ENCODE measurements at places on chromosomes 5 and 9.

DNA sequence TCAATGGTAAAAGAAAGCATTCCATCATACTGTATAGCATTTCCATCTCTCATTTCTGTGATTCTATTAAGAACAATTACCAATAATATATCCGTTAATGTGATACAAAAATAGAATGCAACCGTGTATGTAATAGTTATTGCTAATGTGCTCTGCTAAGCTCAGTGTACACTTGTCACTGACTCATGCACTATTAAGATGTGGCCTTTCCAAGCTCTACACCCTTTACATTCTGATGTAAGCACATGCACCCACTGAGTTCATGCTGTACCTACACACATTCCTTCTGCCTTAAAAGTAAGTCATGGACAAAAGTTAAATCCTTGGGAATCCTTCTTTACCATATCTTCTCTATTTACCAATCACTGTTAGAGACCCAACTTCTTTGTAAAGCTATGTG, 319.1 kb downstream of the ZSWIM6 start:
- DNase-seq, result no peak

DNA sequence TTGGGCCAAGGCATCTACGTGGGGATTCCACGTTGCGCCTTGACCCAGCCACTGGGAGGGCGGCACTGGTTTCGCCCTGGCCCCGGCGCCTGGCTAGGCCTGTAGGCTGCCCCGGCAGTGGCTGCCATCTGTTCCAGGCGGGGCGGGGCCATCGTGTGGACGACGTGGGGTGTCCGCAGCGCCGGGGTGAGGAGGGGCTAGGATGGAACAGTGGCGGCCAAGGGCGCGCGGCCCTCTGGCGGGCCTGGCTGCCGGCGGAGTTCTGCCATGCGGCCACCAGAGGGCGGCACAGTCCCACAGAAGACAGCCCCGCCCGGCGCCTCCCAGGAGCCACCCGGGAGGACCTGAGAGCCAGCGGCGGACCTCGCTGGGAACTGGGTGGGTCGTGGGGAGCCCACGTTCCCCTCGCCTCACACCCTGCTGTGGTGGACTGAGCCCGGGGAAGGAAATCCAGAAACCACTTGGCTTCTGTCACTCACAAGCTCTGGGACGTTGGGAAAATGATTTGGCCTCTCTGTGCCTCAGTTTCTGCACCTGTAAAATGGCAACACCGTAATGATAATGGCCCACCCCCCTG, 22.6 kb upstream of the RAPGEF1 start:
- DNase-seq, result peak; percentile 87

GRCh38 chr5:89883967-89884366, 525.6 kb downstream of the CETN3 start:
- DNase-seq, result no peak

DNA sequence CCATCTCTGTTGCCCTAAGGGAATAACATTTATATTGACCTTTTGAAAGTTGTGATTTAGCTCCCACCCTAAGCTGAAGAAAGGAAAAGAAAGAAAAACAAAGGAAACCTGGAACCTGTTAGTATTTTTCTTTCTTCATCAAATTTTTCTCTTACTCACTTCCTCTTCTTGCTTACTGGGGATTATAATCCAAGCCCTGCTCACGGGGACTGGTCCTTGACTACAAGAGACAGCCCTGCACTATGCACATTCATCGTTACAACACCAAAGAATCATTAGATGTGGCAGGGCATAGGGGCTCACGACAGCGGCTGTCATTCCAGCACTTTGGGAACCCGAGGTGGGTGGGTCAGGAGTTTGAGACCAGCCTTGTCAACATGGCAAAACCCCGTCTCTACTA, 37.8 kb upstream of the LPAR1 start:
- DNase-seq, result no peak

DNA sequence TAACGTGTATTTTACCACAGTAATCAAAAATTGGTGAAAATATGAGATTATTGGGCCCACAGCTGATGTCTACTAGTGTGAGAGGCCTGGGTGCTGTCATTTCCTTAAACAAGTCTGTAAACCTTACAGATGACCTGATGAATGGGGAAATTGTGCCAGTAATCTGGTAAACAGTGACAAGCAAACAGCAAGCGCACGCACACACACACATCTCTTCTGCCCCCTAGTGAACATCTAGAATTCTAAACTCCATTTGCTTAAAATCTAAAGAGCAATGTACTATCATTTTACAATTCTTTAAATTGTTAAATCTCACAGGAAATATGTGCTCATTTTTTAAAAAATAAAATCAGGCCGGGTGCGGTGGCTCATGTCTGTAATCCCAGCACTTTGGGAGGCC, 7.5 kb upstream of the RAPGEF1 start:
- peak; percentile 85 for DNase-seq

DNA sequence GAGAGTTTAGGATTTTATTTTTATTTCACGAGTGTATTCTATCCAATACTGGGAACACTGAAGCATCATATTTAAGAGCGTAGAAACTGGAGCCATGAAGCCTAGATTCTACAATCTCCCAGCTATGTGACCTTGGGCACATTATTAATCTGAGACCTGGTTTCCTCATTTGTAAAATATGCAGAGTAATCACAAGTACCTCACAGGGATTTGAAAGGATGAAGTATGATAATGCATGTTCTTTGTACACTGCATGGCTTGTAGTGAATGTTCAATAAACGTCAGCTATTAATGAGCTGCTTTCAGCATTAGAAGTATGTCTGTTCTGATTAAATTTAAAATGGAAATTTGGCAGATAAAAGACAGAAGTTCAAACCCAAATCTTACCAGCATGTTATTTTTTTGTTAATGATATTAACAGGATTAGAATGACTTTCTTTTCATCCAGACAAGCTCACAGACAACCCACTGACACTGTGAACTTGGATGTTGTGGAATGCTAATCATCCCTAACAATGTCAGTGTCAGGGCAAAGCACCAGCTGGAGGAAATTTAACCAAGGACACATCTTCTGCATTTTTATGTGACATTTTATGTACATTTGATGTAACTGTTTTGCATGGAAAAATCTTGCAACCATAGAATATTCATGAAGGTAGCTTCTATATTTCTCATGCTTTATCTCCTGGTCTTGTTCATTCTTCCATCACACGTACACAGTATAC, 27.1 kb upstream of the CTXN3 start:
- DNase-seq, result no peak

DNA sequence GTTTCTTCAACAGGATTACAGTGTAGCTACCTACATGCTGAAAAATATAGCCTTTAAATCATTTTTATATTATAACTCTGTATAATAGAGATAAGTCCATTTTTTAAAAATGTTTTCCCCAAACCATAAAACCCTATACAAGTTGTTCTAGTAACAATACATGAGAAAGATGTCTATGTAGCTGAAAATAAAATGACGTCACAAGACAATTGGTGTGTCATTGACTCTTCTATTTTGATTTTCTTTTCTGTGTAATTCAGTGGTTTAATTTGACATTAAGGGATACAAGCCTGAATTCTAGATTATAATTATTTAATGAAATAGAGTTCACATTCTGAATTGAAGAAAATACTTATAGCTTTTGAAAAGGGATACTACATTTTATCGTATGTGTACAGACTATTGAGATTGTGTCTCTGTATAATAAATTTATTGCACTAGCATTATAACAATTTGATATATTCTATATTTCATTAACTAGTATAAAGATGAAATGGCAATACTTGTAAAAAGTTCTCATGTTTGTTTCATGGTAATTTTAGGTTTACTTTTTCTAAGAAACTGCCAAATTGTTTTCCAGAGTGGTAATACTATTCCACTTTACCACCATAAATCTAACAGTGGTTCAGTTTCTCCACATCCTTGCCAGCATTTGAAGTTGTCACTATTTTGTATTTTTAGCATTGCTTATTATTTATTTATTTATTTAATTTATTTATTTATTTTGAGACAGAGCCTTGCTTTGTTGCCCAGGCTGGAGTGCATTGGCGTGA, 18.7 kb downstream of the ANXA1 start:
- DNase-seq, result peak; percentile 1

- no peak for DNase-seq
These were observed 24.1 kb downstream of the TENT4A start for GRCh38 chr5:6737043-6737941.

- DNase-seq, result no peak
These were observed 42.8 kb downstream of the AMBP start for GRCh38 chr9:114035221-114035844.

DNA sequence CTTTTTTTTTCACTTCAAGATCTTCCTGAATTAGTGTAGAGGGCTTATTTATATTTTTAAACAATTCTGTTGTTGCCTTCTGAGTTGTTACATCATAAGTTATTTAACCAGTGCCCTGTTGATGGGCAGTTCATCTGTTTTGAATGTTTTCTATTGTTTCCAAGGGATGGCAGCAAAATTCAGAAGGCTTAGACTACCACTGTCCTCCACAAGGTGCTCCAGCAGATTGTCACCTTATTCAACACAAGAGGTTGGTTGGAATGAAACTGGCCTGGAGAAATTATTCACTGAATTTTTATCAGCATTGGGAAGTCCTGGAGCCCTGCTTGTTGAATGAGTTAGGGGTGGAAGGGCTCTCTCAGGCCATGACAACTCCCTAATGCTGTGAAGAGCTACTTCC, 1.3 kb upstream of the KLHL9 start:
- no peak for DNase-seq
